ENCODE measurements at places on chromosomes 13 and 19.
A peak's percentile ranks its signal among the peaks of the same experiment; 100 is the strongest.

DNA sequence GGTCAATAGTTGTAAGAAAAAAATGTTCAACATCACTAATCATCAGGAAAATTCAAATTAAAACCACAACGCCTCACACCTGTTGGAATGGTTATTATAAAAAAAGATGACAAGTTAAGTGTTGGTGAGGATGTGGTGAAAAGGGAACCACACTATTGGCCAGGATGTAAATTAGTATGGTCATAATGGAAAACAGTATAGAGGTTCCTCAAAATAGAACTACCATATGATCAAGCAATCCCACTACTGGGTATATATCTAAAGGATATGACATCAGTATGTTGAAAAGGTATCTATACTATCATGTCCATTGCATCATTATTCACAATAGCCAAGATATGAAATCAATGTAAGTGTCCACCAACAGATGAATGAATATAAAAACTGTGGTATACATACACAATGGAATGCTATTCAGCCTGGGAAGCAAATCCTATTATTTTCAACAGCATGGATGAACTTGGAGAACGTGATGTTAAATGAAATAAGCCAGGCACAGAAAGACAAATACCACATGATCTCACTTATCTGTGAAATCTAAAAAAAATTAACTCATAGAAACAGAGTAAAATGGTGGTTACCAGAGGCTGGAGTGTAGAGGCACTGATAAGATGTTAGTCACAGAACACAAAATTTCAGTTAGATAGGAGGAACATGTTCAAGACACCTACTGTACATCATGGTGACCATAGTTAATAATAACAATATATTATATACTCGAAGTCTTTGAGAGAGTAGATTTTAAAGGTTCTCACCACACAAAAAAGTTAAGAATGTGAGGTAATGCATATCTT, 56.6 kb downstream of the TBC1D4 start:
- DNase-seq: no peak

GRCh38 chr13:22726726-22727125, 454.1 kb upstream of the SGCG start:
- no peak for DNase-seq

DNA sequence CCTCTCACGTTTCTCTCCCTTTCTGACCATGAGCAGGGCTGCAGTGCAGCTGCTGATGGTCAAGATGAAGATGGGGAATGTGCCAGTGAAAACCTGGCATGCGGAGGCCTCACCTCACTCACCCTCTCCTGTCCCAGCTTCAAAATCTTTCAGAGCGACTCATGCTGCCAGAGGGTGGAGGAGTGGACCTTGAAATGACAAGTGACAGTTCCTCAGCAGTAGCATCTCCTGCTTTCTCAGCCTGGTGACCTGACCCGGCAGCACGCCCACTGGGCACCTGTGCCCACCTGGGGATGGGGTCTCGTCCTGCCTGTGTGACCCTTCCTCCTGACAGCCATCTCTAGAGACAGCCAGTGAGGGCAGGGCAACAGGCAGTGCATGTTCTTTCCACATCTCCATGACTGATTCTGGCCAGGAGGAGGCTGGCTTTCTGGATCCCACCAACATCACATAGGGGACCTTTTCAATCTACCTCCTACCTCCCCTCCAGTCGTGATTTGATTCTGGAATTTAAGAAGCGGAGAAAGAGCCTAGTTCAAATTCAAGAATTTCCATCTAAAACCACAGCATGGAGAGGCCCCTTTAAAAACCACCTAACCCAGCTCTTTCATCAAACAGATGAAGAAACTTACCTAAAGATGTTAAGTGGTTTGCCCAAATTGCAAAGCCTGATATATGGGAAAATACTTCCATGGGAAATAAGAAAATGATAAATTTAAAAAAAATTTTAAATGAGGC, 45.8 kb downstream of the RFX2 start:
- DNase-seq: no peak

GRCh38 chr13:71722206-71722605, 144.8 kb downstream of the DACH1 start:
- no peak for DNase-seq

- DNase-seq: no peak
Observed at GRCh38 chr13:50141375-50141975, 126.2 kb downstream of the KCNRG start.

GRCh38 chr13:110517505-110518225, 43.9 kb downstream of the RAB20 start:
- no peak for DNase-seq

GRCh38 chr13:67792151-67792676, 562.1 kb upstream of the PCDH9 start:
- no peak for DNase-seq

GRCh38 chr19:21789466-21790085, 22.2 kb upstream of the ZNF100 start:
- DNase-seq: no peak

DNA sequence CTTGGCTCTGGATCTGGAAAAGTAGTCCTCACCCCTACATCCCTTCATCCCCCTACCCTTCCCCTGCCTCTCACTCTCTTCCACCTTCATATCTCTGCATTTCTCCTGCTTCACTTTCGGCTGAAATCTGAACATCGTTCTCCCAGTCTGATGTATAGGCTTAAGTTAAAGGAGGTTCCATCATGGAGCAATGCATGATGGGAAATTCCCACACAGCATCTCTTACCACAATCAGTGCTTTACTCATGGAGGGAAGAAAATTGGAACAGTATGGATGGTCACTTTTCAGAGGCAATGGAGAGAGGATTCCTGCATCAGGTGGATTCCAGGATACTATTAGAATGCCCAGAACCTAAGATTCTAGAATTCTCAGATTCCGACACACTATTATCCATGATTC, 6.1 kb upstream of the KLK8 start:
- DNase-seq: no peak

DNA sequence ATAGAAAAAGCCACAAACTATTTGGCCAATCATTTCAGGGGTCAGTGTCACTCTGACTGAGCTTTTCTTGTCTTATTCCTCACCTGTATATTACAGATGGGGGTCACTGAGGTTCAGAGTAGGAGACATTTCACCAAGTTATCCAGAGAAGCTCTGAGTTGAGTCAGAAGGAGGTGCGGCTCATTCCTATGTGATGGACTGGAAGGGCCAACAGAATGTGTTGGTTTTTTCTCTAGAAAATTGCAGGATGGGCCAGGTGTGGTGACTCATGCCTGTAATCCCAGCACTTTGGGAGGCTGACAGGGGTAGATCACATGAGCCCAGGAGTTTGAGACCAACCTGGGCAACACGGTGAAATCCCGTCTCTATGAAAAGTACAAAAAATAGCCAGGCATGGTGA, 24.5 kb upstream of the ZNF83 start:
- DNase-seq: no peak

DNA sequence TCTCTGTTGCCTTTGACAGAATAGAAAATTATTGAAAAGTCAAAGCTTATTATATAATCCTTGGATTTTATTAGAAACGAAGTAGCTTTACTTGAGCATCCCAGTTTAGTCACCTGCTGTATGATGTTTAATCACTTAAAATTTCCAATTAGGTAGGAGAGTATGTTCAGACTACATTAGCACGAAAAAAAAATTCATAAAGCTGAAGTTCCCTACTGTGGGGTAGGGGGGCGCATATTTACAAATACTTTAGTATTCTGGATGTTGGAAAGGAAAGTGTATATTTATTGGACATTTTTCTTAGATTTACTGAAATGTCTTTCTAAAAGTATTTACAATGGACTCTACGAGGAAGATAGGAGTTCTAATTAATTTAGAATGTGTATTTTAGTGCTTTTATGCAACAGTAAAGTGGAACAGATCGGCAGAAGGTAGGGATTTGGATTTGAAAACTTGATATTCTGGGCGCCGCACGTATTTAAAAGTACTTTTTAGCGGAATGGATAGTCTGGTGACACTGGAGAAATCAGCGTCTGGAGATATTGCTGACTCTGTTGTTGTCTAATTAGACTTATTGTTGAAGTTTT, 1.9 kb downstream of the CDK8 start:
- DNase-seq: no peak

GRCh38 chr19:46056536-46056935, 15.7 kb upstream of the IGFL4 start:
- DNase-seq: no peak

- DNase-seq: no peak
Observed at GRCh38 chr19:55353803-55354697, 469 bp downstream of the COX6B2 start.

DNA sequence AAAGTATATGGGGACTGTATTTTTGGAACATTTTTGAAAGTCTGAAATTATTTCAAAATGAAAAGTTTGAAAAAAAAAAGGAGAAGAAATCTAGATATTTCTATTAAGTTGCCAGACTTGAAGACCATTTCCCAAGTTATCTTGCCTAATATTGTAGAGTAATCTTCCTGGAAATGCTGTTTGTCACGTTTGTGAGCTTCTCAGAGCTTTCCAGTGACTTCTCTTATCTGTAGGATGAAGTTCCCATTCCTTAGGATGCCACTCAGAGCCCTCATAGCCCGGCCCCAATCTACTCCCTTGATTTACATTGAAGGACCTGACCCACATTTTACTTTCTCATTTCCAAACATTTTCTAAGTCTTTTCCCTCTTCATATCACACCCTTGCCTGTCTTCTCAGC, 23.6 kb downstream of the CEACAM8 start:
- DNase-seq: no peak

GRCh38 chr13:109479534-109479933, 306.8 kb downstream of the IRS2 start:
- no peak for DNase-seq

DNA sequence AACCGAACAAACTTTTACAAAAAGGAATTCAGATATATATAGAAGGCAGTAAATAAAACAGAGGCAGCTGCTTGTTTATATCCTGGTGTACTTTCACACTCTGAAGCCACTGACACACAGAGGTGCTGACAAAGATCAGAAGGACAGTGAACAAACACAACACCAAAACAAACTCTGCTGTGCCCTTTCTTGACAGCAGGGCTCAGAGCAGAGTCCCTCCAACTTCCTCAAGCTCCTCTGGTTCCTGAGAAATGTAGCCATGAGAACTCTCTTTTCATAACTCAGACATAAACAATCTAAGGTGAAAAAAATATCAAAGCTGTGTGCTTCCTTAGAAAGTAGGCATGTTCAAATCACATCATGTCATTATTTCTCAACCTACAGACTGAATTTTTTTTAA, 1052.8 kb upstream of the SPRY2 start:
- DNase-seq: no peak

DNA sequence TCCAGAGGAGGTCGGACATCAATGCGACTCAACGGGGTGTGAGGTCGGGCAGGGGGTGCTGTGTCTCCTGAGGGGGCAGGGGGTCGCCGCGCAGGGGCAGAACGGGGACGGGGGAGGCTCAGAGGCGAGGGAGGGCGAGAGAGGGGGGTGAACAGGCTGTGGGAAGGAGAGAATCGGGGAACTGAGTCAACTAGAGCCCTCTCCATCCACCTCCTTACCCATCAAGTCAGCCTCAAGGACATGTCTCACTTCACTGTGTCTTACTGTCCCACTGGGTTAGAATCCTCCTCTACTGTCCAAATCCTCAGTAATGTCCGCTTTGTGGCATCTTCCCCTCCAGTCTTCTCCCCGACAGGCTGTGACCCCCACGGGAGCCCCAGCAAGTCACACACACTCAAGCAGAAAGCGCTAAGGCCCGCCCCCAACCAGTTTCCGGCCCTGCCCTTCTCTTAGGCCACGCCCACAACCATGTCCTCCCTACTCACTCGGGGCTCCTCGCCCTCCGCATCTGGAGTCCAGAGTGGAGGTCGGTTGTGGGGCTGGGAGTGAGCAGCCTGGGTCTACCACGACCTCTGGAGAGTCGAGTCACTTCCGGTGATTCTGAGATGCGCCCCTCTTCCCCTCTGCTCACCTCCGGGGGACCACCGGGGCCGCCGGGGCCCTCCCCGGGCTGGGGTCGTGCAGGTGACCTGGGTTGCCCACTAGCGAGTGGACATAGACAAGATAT, 9.3 kb downstream of the PLEKHA4 start:
- no peak for DNase-seq

DNA sequence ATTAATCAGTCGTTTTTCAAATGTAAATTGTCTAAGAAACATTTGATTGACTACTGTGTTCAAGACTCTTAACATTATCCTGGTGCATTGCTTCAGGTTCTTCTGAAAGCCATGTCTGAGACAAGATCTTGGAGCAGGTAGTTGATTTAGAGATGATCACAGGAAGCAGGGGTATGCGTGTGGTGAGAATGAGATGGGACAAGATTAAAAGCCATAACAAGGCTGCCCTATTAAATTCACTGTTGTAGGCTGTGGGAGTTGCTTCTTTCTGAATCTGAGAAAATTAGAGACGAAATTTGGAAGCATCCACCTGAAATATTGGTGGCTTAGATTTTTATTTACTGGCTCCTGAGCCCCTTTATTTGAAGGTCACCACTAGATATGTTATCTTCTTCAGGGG, 687.4 kb upstream of the SLITRK6 start:
- no peak for DNase-seq

- DNase-seq: no peak
Observed at GRCh38 chr19:39858541-39858940, 12.4 kb upstream of the FBL start.

GRCh38 chr19:33906578-33907335, 110.1 kb downstream of the KCTD15 start:
- no peak for DNase-seq

- DNase-seq: no peak
Observed at GRCh38 chr19:48671446-48671995, 1.3 kb downstream of the NTN5 start.

GRCh38 chr13:95388420-95389079, 87.3 kb upstream of the ABCC4 start:
- no peak for DNase-seq

- DNase-seq: no peak
Observed at GRCh38 chr13:66803013-66803807, 426.9 kb downstream of the PCDH9 start.

DNA sequence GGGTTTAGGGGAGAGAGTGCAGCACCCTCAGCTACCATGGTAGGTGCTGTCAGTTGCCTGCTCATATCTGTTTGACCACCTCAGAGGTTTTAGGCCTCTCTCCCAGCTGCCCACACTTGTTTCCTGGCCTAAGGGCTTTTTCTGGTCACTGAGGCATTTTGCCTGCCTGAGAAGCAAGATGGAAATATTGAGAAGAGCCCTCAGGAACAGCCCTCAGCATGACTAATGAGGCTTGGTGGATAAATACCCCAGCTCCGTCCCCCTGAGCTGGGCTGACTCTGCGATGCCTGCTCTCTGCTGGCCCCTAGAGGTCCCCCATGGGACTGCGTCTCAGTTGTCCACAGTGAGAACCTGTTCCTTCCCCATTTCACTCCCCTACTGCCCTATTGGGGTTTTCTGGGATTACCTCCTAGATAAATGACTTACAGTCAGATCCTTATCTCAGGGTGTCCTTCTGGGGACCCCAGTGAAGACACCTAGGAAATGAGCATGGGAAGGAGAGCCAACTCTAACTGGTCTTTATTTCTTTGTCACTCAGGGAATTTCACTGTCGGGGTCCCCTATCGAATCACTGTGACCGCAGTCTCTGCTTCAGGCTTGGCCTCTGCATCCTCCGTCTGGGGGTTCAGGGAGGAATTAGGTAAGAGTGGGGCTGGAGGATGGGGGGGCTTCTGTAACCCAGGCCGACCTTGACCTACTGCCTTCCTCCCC, 13.3 kb downstream of the PALM3 start:
- DNase-seq: peak; percentile 71

GRCh38 chr13:31124204-31124603, 37.5 kb downstream of the HSPH1 start:
- no peak for DNase-seq
